Hepatic stellate cell (primary cell): ENCODE measurements at places on chromosomes 6 and 20.

DNA sequence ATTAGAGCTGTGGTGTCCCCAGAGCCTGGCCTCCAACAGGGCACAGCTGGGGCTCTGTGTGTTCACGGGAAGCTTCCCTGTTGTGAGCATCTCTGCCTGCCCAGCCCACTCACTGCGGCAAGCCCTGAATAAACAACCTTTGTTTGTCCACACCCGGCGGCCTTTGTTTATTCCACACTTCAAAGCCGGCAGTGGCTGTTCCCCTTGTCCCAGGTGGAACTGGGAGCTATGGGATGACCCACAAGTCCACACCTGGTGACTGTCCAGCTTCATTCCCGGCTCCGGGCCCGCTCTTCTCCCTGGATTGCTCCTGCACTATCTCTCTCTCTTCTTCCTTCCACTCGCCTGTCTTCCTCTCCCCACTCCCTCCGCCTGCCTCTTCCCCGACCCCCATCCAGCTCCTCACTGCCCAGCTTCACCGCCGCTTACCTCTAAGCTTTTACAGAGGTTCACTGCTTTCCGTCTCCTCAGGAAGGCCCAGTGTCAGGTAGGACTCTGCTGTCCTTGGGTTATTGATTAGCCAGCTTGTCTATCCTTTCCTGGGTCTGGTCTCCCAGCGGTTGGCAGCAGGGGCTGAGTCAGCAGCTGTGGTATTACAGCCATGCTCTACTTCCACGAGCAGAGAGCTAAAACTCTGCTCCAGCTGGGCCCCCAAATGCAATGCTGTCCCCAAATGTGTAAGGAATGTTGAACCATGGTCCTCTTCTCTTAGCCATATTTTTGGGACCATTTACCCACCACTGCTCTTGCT is 17.8 kb downstream of the DACT2 start:
- no peak for DNase-seq

DNA sequence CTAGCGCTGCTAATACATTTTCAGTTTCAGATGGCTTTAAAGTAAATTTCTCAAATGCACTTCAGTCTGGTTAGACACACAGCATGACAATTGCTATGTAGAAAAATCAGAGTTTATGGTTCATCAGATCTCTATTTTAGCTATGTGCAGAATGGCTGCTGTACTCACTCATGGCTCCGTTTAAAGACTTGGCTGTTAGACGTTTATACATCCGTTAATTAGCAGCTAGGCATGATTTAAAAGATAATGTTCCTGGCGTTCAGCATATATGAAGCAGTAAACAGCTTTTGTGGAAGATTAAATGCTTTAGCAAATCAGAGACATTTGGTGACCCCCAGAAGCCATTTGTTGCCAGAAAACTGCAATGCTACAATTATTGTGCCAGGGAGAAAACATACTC is 350.0 kb upstream of the MANEA start:
- DNase-seq: no peak

DNA sequence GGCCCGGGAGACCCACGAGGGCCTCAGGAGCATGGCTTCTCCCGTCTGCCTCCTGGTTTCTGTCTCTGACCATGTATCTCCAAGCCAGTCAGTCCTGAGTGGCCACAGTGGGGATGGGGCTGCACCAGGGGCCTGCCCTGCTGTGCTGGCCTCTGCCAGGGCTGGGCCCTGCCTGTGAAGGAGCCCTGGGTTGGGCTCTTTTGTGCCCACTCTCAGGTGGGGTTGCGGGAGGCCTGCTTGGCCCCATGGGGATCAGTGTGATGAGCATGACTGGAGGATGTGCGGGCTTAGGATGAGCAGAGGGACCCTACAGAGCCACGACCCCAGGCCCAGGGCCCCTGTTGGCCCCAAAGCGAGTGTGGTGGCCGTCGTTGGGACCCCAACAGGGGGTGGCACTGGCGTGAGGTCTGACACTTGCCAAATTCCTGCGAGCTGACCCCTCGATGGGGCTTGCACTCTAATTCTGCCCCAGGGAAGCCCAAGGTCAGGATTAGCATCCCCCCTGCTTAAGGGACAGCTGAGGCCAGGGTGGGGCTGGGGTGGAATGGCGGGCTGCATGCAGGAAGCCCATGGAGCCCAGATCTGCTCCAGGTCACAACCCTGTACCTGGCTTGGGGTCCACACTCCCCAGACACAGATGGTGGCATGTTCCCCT is 90.0 kb upstream of the BHLHE23 start:
- DNase-seq: no peak

DNA sequence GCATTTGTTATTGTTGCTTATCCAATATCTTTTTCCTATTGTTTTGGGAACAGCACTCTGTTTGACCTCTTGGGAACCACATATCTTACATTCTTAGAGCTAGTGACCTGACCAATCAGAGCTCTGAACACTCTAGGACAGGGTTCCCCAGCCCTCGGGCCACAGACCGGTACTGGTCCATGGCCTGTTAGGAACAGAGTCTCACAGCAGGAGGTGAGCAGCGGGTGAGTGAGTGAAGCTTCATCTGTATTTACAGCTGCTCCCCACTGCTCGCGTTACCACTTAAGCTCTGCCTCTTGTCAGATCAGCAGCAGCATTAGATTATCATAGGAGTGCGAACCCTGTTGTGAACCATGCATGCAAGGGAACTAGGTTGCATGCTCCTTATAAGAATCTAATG is 226.0 kb upstream of the TSHZ2 start:
- no peak for DNase-seq

GRCh38 chr20:31823360-31824124 is 4.4 kb downstream of the MYLK2 start:
- no peak for DNase-seq
